ENCODE measurements at places on chromosomes 6 and 20.

GRCh38 chr6:105215506-105215905 lies 35.7 kb upstream of the POPDC3 start:
- DNase-seq: no peak

GRCh38 chr6:81561731-81562130 lies 190.8 kb downstream of the TENT5A start:
- DNase-seq: no peak

DNA sequence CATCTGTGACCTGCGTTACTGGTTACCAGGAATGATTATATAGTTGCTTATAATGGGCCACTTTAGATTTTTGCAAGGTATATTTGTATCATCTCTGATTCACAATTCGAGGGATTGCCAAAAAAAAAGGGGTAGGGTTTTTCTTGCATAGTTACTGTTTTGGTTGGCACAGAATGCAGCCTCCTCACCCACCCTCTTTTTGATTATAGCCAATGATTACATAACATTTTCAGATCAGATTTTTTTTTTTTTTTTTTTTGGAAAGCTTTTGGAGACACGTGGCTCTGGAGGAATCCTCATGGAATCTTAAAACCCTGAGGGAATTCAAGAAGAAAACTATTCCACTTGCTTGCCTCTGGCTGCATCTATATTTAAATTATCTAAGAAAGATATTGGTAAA lies 53.7 kb downstream of the UST start:
- no peak for DNase-seq

- DNase-seq: no peak
Observed at GRCh38 chr20:46740214-46740609, 30.8 kb downstream of the SLC2A10 start.

All from DMS 273 treated with DMSO at 0.1 percent for 48 hours (cell line).